Activated CD8-positive, alpha-beta memory T cell treated with anti-CD3 and anti-CD28 coated beads for 36 hours (primary cell): ENCODE measurements at places on chromosomes 16 and 17. TPM values are rescaled to one million over a fixed set of nuclear protein-coding genes. Genes with fewer than 3 reads are reported as not detected.

ZG16B gene
- total RNA-seq = 0.71 TPM

PDILT gene
- not detected for total RNA-seq

HBA1 gene
- not detected for total RNA-seq

CACNG3 gene
- total RNA-seq = not detected

CACNG5 gene
- total RNA-seq = not detected

CAMKK1 gene
- 3.1 TPM for total RNA-seq

SLC2A4 gene
- total RNA-seq = 0.11 TPM

DPEP1 gene
- not detected for total RNA-seq

ZNF469 gene
- 1.4 TPM for total RNA-seq

G6PC1 gene
- not detected for total RNA-seq

DBF4B gene
- total RNA-seq = 18.6 TPM

MYH3 gene
- 3.5 TPM for total RNA-seq

C1QTNF8 gene
- total RNA-seq = not detected

TBC1D3C gene
- 1.1 TPM for total RNA-seq

GDPD3 gene
- 3.4 TPM for total RNA-seq

DNAI2 gene
- total RNA-seq = 0.70 TPM

KREMEN2 gene
- total RNA-seq = not detected

GAST gene
- not detected for total RNA-seq

SNX20 gene
- 24.9 TPM for total RNA-seq

OR3A3 gene
- total RNA-seq = not detected

CDH3 gene
- not detected for total RNA-seq

ACSM3 gene
- 10.1 TPM for total RNA-seq

SMIM36 gene
- total RNA-seq = not detected

ABCA8 gene
- not detected for total RNA-seq

CPD gene
- 27.4 TPM for total RNA-seq

HP gene
- total RNA-seq = not detected
